Stimulated activated CD4-positive, alpha-beta T cell treated with anti-CD3 and anti-CD28 coated beads, Interleukin-4, amount 100 ng/mL, for 24 hours (primary cell): ENCODE measurements at places on chromosomes 7 and 10.

- no peak for DNase-seq
These were observed 449.6 kb downstream of the KCNMA1 start for GRCh38 chr10:77188000-77188395.

- DNase-seq: no peak
These were observed 214.9 kb downstream of the KCNMA1 start for GRCh38 chr10:77422491-77423338.

- DNase-seq: no peak
These were observed 653.2 kb upstream of the MKI67 start for GRCh38 chr10:128779416-128779815.

GRCh38 chr7:44348300-44348699 is 22.9 kb upstream of the CAMK2B start:
- no peak for DNase-seq

DNA sequence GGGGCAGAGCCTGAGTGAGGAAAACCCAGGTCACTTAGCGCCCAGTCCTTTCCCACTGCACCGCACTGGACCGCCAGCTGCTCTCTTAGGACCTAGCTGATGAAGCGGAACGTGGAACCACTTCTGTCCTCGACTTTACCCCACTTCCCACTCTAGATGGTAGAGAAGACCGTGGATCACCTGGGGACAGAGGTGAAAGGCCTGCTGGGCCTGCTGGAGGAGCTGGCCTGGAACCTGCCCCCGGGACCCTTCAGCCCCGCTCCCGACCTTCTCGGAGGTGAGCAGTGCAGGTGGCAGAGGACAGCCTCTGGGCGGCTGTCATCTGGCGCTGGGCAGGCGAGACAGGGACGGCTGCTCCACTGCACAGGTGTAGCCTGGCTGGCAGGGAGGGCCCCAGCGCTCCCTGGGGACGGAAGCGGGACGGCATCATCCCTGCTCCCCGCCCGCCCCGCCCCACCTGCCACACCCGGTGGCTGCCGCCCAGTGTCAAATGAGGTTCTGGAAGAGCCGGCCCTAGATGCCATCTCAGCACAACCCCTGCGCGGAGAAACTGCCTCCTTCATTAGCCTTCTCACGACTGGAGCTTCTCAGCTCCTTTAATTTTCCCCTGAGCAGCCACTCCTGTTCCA is 11.7 kb downstream of the PLAC9 start:
- peak; percentile 17 for DNase-seq

- DNase-seq: no peak
These were observed 2.6 kb upstream of the GRIFIN start for GRCh38 chr7:2478800-2479199.

GRCh38 chr7:40526951-40527715 is 392.3 kb downstream of the SUGCT start:
- no peak for DNase-seq
